PC-9 (cell line): ENCODE measurements at places on chromosomes 13 and 19.

DNA sequence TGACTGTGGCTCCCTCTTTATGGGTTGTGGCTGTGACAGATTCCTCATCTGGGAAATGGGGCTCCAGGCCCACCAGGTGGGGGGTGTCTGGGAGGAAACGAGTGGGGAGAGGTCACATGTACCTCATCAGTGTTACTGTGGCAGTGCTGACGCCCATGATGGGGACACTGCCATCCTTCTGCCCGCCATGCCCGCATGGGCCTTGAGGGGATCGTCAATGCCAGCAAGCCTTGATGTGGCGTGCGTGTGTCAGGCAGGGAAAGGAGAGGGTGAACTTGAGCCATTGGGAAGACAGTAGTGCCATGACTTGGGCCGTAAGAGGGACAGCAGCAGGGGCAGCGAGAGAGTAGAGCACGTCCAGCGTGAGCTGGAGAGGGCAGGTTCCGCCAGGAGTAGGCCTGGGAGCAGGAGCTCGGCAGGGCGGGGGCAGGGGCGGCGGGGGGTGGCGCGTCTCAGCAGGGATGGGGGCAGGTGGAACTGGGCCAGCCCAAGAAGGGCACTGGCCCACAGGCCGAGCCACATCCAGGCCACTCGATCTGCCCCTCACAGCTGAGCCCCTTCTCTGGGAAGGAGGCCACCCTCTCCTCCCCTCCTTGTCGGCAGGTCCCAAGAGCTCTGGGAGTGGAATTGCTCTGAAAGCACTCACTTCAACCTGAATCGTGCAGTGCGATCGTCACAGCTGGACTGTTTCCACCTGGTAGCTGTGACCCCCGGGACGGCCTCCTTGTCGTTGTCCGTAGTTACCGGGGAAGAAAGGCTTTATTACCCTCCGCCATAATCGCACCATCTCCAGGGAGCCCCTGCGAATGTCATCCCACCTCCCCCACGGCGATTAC is 9.9 kb downstream of the KLHL26 start:
- DNase-seq: no peak

DNA sequence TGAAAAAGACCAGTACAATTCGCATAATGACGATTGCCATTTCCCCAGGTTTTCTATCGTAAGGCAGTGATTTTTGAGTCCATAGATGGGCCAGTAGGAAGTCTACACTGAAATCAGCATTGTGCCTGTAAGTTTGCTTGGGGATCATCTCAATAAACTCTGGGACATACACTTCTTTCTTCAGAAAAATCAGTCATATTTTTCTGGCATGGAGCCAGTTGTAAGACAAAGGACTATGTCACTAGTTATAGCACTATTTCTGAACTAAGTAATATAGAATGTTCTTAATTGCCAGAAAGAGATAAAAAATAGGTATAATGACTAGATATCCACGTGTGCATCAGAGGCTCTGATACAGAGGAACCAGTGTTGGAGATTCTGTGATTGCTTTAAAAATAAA is 243.5 kb downstream of the LMO7 start:
- no peak for DNase-seq

GRCh38 chr13:57734306-57734705 is 102.8 kb downstream of the PCDH17 start:
- DNase-seq: no peak

GRCh38 chr13:51678420-51678819 is 94.2 kb downstream of the WDFY2 start:
- no peak for DNase-seq

GRCh38 chr13:62387647-62388046 is 972.0 kb upstream of the PCDH20 start:
- no peak for DNase-seq
